ENCODE measurements at places on chromosomes 7 and 10.

GRCh38 chr7:137439829-137440825 is 96.6 kb upstream of the PTN start:
- DNase-seq, result no peak

- no peak for DNase-seq
Measured at GRCh38 chr7:71363223-71363622, 231.3 kb downstream of the GALNT17 start.

- peak; percentile 43 for DNase-seq
Measured at GRCh38 chr7:5596046-5596895, 172.6 kb upstream of the TNRC18 start.

DNA sequence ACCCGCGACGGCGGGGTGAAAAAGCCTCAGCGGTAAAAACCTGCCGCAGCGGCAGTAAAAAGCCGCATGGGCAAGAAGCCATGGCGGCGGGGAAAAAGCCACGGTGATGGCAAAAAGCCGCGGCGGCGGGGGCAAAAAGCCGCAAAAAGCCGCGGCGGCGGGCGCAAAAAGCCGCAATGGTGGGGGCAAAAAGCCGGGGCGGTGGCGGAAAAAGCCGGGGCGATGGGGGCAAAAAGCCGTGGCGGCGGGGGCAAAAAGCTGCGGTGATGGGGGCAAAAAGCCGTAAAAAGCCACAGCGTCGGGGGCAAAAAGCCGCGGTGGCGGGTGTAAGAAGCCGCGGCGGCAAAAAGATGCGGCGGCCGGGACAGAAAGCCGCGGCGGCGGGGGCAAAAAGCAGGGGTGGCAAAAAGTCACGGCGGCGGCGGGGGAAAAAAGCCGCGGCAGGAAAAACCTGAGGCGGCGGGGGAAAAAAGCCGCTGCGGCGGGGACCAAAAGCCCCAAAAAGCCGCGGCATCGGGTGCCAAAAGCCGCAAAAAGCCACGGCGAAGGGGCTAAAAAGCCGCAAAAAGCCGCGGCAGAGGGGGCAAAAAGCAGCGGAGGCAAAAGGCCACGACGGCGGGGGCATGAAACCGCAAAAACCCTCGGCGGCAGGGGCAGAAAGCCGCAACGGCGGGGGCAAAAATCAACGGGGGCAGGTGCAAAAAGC is 488.5 kb downstream of the ZNF33B start:
- no peak for DNase-seq

- DNase-seq, result no peak
Measured at GRCh38 chr7:47940088-47941013, 7.9 kb downstream of the PKD1L1 start.

DNA sequence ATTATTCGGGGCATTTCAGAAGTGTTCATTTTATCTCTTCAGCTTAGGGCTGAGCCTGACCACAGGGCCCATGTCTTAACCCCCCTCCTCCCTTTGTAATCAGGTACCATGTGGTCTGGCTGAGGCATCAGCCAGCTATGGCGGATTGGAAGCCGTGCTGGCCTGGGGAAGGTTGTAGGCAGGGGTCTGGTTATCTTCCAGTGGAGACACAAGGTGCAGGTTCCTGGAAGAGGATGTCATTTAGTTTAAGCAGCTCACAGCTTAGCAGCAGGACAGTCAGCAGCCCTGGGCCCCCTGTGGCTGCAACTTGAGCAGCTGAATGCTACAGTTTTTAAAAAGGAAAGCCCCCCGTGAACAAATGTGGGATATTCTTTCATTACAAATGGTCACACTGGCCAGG is 22.1 kb downstream of the BAG3 start:
- no peak for DNase-seq

GRCh38 chr7:45328403-45328981 is 170.9 kb downstream of the RAMP3 start:
- DNase-seq, result no peak

GRCh38 chr10:107002068-107002467 is 162.4 kb downstream of the SORCS1 start:
- no peak for DNase-seq

GRCh38 chr10:200405-200804 is 65.2 kb downstream of the ZMYND11 start:
- DNase-seq, result no peak

- no peak for DNase-seq
Measured at GRCh38 chr7:70596598-70596913, 535.4 kb upstream of the GALNT17 start.

DNA sequence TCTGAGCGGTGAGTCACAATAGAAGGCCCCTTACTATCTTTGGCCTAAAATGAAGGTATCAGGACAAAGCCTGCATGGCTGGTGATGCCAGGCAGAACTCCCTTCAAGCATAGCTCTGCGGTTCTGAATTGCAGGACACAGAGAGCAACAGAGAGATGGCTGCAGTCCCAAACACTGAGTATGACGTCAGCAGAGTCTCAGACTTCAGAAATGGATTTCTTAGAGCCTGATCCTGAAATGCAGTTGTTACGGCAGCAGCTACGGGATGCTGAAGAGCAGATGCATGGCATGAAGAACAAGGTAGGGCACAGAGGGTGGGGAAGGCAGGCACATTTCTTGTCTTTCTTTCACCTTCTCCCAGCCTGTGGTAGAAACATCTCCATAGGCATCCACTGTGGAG is 13.5 kb downstream of the CCDC136 start:
- DNase-seq, result no peak

DNA sequence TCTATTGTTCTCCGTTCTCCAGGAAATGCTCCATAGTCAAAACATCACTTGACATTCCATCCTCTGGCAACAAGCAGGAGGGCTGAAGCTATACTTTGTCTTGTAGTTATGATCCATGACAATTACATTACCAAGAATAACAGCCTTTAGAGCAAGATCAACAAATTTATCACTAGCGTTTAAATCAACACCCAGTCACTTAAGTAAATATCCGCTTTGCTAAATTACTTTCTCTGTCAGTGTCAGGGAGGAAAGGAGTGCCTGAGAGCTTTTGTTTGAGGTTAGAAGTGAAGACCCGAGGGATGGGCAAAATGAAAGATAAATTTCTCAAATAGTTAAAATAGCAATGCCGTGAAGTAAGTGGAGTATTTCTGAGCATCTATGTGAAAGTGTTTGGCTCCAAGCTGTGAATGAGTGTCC is 236.1 kb upstream of the BMPER start:
- DNase-seq, result no peak

DNA sequence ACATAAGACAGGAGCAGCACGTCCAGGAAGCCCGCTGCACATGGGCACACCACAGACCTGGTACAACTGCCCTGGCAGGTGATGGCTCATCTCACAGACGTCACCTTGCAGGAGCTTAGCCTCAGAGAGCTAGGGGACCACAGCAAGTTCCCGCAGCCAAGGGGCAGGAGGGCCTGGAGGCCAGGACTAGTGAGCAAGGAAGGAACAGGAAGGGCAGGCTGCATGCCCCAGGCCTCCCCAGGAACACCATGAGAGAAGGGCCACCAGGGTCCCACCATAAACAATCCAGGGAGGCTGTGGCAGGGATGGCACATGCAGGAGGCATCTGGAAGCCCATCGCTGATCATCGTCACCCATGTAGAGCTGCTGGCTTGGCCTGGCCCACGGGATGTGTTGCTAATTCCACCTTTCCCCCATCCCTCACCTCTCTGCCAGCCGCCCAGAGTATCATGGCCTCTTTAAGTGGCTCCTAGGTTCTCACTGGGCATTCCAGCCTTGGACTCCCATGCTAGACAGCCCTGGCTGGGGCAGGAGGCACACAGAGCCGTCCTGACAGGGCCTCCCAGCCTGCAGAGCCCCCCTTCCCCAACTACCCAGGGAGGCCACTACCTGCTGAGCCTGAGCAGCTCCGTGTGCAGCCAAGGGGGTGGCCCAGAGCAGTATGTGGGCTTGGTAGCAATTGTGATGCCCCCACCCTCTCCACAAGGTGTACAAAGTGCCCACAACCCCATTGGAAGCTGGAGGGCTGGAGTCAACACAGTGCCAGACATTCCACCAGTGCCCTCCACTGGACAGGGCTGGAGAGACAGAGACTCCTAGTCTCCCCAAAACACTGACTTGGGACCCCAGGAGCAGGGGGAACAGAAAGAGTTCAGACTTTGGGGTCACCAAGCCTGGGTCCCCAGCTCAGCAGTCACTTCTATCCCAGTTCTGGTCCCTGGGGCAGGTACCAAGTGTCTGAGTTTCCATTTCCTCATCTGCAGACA is 35.5 kb downstream of the GRID1 start:
- DNase-seq, result no peak

GRCh38 chr10:5904227-5904626 is 14.2 kb downstream of the FBH1 start:
- no peak for DNase-seq

DNA sequence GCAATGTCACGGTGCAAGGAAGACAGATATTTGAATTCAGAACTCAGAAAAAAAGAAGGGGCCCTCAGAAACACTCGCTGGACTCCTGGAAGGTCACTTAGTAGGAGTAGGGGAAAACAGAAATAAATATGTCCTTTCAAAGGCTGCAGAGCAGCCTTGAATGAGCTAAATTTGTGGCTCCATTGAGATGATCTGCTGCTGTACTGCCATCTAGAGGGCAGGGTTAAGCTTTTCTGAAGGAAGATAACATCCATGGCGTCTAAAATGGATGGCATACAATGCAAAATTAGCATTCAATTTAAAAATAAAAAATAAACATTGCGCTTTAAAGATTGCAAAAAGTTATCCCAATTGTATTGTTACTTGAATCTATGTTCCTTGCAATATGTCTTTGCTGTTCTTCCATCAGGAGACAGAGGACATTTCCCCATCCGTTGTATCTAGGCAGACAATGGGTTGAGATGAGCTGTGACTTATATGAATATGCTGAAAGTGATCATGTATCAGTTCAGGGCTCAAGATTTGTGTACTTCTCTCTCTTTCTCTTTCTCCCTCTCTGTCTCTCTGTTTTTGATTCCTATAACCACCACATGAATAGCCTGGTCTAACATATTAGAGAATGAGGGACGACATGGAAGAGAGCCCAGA is 642.2 kb downstream of the SH2D4B start:
- DNase-seq, result no peak

DNA sequence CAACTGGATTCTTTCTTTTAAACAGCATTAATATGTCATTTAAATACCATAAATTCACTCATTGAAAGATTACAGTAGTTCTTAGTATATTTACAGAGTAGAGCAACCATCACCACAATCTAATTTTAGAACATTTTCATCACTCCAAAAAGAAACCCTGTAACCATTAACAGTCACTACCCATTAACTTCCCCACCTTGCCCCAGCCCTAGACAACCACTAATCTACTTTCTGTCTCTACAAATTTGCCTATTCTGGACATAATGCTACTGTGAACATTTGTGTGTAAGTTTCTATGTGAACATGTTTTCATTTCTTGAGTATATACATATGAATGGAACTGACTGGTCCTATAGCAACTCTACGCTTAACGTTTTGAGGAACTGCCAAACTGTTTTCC is 42.4 kb downstream of the P4HA1 start:
- DNase-seq, result no peak

DNA sequence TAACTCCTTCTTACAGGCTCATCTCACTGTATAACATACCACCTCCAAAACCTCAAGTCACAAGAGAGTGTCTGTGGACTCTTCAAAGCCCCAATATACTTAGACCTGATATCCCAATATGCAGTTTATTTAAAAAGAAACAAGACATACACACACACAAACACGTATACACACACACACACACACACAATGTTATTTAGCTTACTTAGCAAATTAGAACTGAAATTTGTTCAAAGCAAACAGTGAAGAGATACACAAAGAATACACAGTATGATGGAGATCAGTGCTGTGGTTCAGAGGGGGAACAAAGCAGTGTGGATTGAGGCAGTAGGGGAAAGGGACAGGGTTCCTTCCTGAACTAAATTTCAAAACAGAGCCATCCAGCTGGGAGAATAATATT is 807.2 kb downstream of the IPMK start:
- DNase-seq, result no peak

- no peak for DNase-seq
Measured at GRCh38 chr10:1002425-1003006, 14.3 kb downstream of the GTPBP4 start.

- no peak for DNase-seq
Measured at GRCh38 chr10:79129361-79129997, 60.7 kb downstream of the ZMIZ1 start.

DNA sequence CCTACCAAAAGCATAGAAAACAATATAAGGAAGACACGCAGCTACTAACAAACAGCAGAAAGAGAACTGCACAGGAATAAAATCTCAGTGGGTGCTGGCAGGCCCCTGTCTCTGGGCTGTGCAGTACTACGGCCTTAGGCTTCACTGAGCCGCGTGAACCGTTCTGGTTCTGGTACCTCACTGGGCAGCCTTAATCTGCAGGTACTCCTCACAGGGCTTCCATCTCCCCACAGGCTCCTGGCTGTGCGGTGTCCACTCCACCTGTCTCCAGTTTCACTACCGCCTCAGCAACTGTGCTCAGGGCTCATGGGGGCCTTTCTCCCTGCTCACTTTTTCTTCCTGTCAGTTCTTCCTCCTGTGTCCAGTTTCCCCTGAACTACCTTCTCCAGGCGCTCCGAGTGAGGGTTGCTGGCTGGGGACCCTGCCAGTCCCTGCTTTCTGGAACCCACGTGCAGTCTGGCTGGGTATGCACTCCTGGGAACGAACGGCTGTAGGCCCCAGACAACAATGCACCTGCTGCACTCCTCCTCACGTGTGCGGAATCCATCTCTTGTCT is 75.7 kb downstream of the VIPR2 start:
- DNase-seq, result no peak

- no peak for DNase-seq
Measured at GRCh38 chr7:154195266-154195665, 143.1 kb downstream of the DPP6 start.

DNA sequence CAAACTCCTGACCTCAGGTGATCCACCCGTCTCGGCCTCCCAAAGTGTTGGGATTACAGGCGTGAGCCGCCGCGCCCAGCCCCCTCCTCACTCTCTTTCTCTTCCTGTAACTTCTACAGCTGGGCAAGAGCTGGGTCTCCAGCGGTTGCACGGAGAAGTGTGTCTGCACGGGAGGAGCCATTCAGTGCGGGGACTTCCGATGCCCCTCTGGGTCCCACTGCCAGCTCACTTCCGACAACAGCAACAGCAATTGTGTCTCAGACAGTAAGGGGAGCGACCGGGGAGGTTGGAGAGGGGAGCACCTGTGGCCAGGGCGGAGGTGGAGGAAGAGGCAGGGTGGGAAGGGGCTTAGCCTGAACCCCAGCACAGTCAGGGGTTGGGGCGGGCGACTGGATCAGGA is 41.4 kb downstream of the EPHB4 start:
- DNase-seq, result no peak

All from activated CD8-positive, alpha-beta memory T cell treated with anti-CD3 and anti-CD28 coated beads for 1 hour (primary cell).